ENCODE measurements at places on chromosomes 16 and 17.

- DNase-seq: no peak
Observed at GRCh38 chr17:82825540-82826124, 14.2 kb downstream of the ZNF750 start.

DNA sequence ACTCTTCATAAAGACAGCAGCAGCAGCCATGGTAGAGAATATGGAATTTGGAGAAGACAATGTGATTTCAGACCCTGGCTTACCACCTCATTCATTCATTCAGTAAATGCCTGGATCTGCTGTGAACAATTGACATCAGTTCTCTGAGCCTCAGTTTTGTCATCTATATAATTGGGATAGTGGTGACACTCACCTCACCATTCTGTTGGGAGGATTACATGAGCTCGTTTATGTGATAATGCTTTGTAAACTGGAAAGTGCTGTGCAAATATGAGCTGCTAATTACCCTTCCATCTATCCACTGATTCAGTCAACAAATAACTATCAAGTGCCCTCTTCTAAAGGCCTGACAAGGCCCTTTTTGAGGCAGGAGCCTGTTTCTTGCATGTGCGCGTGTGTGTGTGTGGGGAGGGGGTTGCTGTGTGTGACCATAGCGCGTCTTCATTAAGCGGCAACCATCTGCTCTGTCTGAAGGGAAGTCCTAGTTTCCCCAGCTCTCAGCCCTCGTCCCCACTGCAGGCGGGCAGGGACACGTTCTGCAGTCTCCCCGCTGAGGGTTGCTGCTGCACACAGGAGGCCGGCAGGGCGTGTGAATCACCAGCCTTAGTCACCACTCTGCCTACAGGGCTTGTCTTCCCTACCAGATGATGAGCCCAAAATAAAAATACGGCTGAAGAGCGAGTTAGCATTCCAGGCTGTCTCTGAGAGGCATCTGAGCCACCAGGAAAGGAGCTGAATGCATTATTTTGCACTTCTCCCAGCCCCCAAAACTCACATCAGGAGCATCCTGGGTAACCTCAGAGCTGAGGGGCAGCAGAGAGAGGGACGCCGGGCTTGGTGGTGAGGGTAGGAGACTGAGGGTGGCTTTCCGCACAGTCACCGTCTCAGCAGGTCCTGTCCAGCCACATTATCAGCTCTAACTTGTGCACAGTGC, 19.9 kb downstream of the ARL4D start:
- peak; percentile 90 for DNase-seq

DNA sequence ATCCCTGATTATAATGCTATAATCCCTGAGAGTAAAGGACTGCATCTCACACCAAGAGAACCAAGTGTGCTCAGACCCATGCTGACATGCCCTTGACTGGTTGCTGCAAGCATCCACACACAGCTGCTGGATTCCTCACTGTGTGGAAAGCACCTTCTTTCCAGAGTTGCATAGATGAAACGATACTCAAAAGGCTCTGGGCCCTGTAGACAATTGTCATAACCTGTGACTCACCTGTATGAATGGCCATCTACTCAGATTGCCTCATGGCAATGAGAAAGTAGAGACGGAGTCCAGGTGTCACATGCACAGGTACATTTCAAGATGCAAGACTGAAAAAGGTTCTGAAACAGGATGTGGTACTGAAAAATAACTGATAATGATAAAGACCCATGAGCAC, 58.1 kb downstream of the MPHOSPH6 start:
- no peak for DNase-seq

- no peak for DNase-seq
Observed at GRCh38 chr16:75105306-75106061, 11.1 kb downstream of the LDHD start.

DNA sequence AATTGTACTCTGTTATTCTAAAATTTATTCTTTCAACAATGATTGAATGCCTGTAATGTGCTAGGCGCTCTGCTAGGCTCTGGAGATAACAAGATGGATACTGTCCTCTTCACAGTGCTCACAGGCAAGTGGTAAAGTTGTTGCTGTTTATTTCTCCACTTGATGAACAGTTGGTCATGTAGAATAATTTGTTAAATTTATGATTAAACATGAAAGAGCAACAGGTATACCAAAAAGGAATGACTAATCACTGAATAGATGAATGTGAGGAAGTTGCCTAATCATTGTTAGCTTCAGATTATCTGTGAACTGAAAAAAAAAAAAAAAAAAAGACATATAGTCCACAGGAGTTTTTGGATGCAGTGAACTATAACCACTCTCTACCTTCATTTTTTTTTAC, 62.3 kb downstream of the NFATC3 start:
- DNase-seq: no peak

DNA sequence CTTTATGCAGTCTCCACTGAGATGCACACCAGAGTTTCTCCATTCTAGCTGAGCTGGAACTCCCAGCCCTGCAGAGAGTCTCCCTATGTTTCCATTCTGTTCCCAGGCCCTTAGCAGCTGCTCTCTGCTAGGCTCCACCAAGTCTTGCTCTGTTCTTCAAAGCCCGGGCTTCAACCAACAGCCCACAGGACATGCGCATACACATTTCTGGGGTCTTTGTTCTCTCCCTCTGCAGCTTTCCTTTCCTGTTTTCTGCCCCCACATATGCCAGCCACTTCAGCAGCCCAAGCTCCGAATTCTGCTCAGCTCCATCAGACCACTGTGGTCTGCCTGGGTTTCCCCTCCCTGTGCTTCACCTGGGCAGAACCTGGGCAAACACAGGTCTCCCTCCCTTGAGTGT, 205.9 kb downstream of the CBLN1 start:
- no peak for DNase-seq

DNA sequence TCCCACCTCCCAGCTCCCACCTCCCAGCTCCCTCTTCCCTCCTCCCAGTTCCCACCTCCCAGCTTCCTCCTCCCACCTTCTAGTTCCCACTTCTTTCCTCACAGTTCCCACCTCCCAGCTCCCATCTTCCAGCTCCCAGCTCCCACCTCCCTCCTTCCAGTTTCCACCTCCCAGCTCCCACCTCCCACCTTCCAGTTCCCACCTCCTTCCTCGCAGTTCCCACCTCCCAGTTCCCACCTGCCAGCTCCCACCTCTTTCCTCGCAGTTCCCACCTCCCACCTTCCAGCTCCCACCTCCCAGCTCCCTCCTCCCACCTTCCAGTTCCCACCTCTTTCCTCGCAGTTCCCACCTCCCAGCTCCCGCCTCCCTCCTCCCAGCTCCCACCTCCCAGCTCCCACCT, 10.4 kb upstream of the MC1R start:
- no peak for DNase-seq

DNA sequence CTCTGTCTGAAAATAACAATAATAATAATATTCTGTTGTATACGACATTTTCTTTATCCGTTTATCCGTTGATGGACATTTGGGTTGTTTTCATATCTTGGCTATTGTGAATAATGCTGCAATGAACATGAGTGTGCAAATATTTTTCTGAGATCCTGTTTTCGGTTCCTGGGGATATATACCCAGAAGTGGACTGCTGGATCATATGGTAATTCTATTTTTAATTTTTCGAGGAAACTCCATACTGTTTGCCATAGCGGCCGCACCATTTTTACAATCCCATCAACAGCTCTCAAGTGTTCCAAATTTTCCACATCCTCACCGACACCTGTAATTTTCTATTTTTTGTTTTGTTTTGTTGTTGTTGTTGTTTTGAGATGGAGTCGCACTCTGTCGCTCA, 5.3 kb upstream of the PRSS41 start:
- DNase-seq: no peak

- DNase-seq: no peak
Observed at GRCh38 chr17:46986366-46986765, 7.3 kb upstream of the RPRML start.

- DNase-seq: no peak
Observed at GRCh38 chr16:10940501-10941079, 1.7 kb downstream of the DEXI start.

DNA sequence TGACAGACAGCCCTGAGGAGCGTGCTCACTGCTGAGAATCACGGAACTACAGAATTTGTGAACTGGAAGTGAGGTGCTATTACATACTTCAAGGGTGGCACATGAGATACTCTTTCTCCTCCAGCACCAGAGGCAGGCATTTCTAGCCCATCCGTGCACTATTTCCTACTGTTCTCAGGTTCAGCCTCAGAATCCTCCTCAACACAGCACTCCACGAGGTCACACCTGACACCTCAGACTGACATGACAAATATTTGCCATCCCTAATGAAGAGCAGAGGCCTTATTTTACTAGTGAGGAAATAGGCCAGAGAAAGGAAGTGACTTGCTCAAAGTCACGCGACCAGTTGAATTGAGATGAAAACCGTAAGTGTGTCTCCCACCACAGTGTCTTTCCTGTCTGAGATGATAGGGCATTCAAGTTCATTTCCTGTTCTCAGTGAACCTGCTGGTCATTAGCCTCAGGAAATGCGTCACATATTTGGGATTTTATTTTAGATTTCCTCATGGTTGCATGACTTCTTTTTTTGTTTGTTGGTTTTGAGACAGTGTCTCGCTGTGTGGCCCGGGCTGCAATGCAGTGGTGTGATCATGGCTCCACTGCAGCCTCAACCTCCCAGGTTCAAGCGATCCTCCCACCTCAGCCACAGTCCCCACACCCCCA, 23.6 kb downstream of the SEZ6 start:
- peak; percentile 63 for DNase-seq

DNA sequence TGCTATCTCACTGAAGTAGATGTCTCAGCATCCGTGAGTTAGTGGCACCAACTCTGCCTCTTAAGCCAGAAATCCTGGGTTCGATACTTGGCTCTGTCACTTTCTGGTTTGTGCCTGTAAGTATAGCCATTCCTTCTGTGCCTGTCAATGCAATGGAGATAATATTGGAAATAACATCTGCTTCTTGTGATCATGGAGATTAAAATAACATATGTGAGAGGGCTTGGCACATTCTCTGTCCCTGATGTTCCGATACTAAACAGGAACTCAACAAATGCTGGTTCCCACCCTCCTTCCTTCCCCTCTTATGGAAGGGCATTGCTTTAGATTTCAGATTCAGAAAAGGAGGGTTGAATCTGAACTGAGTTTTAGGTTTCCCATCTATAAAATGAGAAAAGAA, 39.8 kb downstream of the TBX4 start:
- DNase-seq: no peak

GRCh38 chr16:15575293-15576049, 67.5 kb downstream of the MARF1 start:
- DNase-seq: no peak

DNA sequence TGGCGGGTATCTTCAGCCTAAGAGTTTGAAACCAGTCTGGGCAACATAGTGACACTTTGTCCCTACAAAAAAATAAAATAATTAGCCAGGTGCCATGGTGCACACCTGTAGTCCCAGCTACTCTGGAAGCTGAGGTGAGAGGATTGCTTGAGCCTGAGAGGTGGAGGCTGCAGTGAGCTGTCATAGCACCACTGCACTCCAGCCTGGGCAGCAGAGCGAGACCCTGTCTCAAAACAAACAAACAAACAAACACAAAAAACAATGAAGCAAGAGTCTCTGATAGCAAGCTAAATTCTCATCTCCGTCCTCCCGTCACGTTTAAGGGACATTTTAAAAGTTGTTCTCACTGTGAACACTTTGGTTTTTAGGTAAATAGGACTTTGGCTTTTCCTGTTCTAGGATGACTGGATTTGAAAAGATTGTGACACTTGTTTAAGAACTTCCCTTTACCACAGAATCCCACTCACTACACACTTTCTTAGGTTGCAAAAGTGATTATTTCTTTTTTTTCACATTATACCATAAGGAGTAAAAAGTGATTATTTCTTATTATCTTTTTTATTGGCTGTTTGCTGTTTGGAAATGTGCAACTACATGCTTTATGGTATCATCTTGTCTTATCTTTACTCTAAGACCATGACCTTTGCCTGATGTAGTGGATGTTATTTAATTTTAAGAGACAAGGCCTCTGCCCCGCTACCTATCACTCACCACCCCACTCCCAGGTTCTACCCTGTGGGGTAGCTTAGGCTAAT, 4.4 kb upstream of the ERN1 start:
- no peak for DNase-seq

GRCh38 chr16:54519161-54519695, 232.6 kb upstream of the IRX3 start:
- peak; percentile 21 for DNase-seq

DNA sequence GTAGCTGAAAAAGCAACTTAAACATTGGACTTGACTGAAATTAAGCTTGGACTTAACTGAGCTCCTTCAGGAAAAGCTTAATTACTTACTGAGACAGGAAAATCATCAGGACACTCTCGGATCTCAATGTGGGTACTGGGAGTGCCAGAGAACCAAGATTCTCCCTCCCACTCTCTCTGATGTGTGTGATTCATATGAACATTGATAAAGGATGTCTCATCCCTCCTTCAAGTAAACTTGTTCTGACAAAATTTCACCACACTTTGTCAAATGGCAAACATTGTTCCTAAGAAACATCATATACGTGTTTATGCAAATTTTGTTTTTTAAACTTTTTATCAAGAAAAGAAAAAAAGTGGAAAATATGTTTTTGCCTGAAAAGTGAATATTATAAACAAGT, 4.1 kb upstream of the SLFN5 start:
- no peak for DNase-seq

DNA sequence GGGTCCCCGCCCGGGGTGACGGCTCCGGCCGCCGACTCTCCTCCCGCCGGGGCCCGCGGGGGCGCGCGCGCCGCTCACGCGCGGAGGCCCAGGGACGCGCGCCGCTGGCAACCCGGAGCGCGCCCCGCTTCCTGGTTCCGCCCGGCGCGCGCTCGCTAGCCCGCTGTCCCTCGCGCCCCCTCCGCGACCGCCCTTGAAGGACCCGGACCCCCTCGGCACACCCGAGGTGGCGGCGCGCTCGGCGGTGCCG, at the start of gene STAT5B:
TSS of gene STAT5B (minus strand) at position 33 of the 250 bp plus-strand sequence. CDS start 44,264 bp downstream, outside the sequence.
- no peak for DNase-seq

GRCh38 chr16:725463-726187, 618 bp downstream of the CCDC78 start:
- DNase-seq: no peak

GRCh38 chr16:6678586-6678985, 654.1 kb upstream of the RBFOX1 start:
- DNase-seq: no peak
